ENCODE measurements at places on chromosomes 11 and 22.

- no peak for DNase-seq
Observed at GRCh38 chr22:47067911-47068625, 305.6 kb downstream of the TBC1D22A start.

DNA sequence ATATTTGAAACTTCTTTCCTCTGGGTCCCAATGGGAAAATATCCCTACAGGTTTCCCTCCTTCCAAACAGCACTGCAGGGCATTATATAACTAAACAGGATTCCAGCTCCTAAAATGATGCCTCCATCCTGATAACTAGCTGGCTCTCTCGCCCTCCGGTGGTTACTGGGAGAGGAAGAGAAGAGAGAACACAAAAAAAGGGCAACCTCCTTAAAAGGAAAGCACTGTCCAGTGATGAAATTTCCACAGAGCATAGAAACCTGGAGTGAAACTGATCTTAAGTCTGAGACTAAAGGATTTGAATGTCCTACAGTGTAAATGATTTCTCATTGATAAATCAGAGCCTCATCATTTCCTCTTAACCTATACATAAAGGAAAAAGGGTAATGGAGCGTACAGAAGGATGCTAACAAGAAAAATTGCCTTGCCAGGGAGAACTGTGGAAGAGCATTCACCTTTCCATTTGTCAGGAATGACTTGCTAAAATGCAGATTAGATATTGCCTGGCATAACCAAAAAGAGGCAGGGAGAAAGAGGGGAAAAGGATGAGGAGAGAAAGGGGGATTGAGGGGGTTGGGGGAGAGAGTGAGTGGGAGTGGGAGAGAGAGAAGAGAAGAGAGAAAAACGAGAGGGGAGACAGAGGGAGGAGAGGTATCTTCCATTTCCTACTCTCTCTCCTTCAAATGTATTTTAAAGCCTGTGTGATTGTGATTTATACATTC, 121.3 kb downstream of the APOL5 start:
- no peak for DNase-seq

- no peak for DNase-seq
Observed at GRCh38 chr22:28171115-28171514, 252.1 kb upstream of the PITPNB start.

DNA sequence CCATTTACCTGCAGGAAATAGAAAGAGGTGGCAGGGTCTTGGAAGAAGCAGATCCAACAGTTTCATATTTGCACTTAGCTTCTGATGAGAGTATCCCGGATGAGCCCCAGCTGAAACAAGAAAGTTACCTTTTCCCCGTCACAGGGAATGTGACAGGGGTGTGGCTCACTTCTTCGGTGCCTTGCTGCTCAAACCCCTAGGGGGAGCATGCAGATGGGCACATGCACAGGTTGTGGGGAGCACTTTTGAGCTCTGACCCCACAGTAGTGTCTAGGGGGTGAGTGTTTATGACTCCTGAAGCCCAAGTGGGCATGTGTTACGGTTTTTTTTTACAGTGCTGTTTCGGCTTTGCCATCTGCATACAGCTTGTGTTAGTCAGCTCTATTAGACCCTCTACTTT, 1221.0 kb downstream of the JRKL start:
- no peak for DNase-seq

GRCh38 chr22:31980628-31981027, 36.3 kb downstream of the YWHAH start:
- no peak for DNase-seq

- no peak for DNase-seq
Observed at GRCh38 chr11:3994030-3994640, 100.5 kb upstream of the RRM1 start.

- DNase-seq: no peak
Observed at GRCh38 chr11:15988693-15989231, 367.6 kb downstream of the SOX6 start.
